ENCODE measurements at places on chromosomes 16 and 17.

DNA sequence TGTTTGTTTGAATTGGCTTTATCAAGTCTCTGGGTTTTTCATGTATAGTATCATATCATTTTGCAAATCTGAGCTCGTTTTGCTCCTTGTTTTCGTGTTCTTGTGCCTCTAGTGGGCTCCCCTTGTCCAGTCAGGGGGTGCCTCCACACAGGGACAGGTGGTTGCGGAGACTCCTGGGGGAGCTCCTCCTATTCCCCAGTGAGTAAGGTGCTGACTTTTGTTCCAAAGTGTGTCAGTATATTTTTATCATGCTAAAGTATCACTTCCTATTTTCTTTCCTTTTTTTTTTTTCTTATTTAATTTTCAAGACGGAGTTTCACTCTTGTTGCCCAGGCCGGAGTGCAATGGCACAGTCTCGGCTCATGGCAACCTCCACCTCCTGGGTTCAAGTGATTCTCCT is 30.3 kb upstream of the IL17C start:
- DNase-seq = no peak

DNA sequence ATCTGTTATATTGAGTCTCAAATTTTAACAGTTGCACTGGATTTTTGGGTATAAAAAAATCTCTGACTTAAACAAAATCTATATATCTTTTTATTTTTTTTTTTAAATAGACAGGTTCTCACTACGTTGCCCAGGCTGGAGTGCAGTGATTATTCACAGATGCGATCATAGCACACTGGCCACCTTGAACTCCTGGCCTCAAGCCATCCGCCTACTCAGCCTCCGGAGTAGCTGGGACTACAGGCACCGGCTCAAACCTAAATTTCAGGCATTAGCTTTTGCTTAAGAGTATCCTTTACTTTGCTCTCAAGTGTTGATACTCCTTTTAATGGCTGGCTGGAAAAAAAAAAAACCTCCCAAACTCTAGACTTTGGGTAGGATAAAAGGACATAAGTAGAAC is 61.6 kb downstream of the RPGRIP1L start:
- DNase-seq = no peak

DNA sequence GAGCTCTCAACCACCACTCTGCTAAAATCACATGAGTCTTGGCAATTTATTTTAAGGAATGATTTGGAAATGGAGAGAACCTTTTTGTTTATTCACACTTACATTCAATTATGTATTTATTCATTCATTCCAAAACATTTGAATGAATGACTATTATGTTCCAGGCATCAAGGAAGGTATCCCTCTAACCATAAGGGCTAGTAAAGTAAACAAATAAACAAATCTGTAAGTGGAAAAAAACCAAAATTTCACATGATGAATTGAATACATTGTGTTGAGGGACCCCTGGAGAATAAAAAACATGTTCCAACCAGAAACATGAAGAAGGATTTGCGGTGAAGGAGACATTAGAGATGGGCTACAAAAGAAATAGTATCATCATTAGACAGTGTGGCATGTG is 677.8 kb downstream of the TOX3 start:
- no peak for DNase-seq

GRCh38 chr17:63395075-63395805 is 50.9 kb downstream of the CYB561 start:
- no peak for DNase-seq

DNA sequence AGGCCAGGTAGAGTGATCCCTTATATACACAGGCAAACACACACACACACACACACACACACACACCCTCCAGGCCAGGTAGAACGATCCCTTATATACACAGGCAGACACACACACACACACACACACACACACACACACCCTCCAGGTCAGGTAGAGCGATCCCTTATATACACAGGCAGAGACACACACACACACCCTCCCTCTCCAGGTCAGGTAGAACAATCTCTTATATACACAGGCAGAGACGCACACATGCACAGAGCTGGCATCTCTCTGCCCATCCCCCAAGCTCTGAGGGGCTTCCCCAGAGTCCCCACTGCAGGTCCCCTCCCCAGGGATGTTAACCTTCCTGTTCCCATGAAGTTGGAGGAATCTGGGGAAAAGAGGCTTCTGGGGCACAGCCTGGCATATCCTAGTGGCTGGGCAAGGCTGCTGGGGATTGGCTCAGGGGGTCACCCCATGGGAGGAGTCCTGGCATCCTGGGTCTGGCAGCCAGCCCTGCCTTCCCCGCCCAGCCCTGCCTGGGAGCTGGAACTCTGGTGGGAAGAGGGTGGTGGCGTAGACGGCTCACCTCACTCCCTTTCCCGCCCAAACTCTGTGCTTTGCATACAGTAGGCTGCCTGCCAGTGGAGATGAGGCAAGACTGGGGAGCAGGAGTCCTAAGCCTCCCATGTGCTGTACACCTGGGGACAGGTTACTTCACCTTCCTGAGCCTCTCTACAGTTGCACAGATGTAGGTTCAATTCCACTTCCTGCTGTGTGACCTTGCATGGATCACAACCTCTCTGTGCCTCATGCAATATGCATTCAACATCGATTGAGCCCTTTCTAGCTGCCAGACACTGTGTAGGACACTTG is 41.8 kb downstream of the TEKT5 start:
- DNase-seq = no peak
